Stimulated activated CD8-positive, alpha-beta memory T cell treated with anti-CD3 and anti-CD28 coated beads, Interleukin-4, amount 100 ng/mL, for 24 hours (primary cell): ENCODE measurements at places on chromosomes 7 and 10.

GRCh38 chr10:3757638-3758490 lies 27.1 kb downstream of the KLF6 start:
- DNase-seq: peak; percentile 35

DNA sequence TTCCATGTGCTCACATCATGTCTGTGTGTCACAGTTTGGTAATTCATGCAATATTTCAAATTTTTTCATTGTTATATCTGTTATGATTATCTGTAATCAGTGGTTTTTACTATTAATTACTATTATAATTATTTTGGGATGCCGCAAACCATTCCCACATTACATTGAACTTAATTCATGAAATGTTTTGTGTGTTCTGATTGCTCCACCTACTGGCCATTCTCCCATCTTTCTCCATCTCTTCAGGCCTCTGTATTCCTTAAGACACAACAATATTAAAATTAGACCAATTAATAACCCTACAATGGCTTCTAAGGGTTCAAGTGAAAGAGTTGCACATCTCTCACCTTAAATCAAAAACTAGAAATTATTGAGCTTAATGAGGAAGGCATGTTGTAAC lies 398.5 kb downstream of the PCDH15 start:
- no peak for DNase-seq

GRCh38 chr7:99624484-99624883 lies 7.7 kb downstream of the ZSCAN25 start:
- DNase-seq: peak; percentile 60

GRCh38 chr7:87935384-87935706 lies 1.3 kb downstream of the ADAM22 start:
- no peak for DNase-seq

DNA sequence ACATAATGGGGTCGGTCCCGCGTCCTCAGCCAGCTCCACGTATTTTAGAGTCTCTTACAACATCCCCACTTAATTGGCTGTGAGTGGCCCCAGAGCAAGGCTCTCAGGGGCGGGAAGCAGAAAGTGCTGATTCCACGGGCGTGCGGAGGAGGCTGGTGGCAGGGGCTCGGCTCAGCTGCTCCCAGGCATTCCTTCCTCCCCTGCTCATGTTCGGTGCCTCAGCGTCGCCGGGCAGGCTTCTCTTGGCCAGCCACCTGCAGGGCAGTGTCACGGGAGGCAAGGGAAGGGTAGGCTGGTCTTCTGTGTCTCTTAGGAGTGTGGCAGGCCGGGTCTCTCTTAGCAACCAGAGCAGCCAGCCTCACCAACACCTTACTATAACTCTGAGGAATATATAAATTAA lies 33.8 kb downstream of the IL15RA start:
- DNase-seq: no peak

DNA sequence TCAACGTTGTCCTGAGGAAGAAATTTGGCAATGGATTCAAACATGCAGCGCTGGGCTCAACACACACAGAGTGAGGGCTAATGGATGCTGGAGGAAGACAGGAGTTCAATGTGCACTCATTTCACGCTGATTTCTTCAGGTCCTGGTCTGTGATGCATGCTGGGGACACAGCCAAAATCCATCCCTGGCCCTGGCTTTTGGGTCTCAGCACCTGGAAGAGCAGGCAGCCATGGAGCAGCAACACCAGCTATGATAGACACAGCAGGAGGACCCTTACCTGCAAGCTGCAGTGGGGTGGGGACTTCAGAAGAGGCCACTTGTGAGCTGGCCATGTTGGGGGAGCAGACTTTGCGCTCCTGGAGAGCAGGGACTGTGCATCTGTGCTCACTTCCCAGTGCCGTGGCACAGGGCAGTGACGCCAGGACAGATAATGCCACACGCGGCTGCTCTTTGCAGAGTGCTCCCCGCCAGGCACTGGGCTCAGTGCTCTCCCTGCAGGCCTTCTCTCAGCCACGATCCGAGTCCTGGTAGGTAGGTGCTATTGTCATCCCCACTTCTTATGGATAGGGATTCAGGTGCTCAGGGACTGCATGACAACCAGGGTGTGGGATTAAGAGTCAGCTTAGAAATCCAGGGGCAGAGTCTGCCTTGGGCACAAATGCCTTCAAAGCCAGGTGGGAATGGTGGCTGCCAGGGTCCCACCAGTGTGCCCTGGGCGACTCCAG lies 138.8 kb upstream of the UNC5B start:
- no peak for DNase-seq

DNA sequence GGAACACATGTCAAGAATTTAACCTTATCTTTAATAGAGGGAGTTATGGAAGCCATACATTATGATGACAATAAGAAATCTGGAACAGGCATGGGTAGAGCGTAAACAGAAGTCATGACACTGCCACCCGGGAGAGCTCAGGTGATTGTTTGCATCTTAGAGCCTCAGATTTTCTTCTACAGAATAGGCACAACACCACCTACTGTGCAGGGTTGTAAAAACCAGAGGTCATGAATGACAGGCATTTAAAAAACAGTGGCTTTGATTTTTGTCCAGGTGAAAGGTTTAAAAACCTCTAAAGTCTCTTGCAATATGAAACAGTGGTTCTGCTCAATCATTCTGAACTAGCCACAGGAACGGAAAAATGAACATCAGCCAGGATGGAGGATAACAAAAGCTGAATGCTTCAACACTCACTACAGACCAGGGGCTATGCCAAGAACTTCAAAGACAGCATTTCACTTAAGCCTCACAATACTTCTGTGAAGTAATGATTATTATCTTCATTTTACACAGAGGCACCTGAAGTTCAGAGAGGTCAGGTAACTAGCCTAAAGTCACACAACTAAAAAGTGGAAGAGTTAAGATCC lies 123.8 kb downstream of the SLC25A13 start:
- no peak for DNase-seq

GRCh38 chr10:72567421-72567820 lies 58.5 kb downstream of the MICU1 start:
- DNase-seq: no peak

DNA sequence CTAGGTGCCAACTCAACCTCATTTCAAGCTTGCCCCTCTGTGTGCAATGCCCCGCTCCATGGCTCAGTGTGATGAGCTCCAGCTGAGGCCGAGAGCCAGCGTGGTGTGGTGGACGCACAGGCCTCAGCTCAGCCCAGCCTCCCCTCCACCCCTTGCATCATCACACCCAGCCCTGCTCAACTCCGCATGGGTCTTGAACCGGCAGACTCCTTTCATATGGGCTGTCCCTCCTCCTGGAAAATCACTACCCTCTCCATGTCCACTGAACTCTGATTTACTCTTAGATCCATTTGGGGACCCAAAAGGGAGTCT lies 16.6 kb upstream of the SLC18A3 start:
- DNase-seq: no peak
